ENCODE measurements at places on chromosomes 12 and 14.

DNA sequence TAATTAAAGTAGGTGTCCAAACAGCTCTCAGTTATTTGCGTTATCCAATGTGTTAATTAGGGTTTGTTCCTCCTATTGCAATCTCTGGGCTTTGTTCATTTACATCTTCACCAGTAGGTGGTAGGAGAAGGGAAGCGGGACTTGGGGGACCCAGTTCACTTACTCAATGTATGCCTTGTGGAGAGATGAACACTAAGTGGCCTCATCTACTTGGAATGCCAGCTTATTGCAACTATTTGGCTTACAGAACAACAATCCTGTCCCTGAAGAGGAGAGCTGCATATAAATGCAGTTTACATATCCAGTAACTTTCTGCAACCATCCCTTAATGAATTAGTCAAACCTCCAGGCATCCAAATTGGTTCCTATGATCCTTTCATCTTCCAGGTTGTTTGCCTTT lies 417.1 kb upstream of the CCDC196 start:
- DNase-seq = no peak

DNA sequence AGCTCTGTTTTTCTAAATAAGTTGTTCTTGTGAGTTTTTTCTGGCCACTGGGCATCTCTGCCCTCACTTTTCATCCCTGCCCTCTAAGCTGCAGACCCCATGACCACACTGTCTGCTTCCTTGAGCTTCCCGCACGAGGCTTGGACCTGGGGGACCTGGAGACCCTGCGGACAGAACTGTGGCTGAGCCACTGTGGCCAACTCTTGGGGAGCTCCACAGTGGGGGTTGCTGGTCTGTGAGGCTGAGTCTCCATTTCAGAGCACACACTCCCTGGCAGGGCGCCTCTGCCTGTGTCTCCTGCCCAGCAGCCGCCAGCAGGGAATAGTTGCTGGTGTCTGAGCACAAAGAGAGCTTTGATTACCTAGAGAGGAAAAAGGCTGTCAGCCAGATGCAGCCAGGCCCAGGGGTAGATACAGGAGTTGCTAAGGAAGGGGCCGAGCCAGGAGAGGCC lies 13.1 kb upstream of the RIN3 start:
- DNase-seq = no peak

GRCh38 chr14:76413962-76414600 lies 38.1 kb downstream of the ESRRB start:
- no peak for DNase-seq

DNA sequence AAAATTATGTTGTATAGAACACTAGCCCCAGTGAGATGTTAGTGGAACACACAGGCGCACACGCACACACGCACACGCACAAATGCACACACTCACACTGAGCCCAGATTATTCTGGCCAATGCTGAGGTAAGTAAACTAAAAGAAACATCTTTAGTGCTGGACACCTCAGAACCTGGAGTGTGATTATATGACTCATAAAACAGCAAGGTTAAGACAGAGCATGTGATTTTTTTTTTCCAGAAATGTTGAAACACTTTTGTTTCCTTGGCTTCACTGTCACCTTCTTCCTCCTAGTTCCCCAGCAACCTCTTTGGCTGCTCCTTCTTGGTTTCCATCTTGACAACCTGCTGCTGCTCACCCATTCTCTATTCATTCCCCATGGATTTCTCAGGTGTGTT lies 141.0 kb upstream of the ALG10B start:
- no peak for DNase-seq

GRCh38 chr12:126191031-126191891 lies 1126.0 kb downstream of the AACS start:
- no peak for DNase-seq

DNA sequence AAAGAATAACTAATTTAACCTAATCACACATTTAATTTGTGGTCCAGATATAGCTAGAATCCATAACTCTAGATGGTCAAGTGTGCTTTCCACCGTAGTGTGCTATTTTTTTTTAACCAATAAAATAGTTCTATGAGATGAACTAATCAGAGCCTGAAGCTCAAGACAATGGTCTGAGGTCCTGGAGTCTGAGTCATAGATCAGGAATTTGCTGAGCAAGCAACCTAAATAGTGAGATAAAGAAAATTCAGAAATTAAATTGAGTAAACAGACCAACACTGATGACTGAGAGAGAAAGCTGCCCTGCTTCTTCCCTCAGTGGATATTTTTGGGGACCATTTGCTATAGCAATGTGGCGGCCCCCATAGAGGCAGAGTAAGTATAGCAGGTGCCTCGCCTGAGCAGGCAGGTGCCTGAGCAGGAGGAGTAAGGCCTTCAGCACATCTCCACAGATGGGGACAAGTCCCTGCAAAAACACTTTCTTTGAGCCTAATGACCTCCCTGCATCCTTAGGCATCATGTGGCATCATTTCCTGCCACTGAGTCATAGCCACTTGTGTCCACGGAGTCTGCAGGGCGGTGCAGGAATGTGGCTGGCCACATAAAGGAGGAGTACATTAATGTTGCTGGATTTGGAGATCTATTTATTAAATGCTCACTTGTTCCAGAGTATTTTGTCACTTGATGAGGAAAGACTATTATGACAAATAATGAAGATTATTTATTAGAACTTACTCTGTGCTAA lies 13.9 kb upstream of the CLEC4E start:
- no peak for DNase-seq

GRCh38 chr14:101185946-101186345 lies 282.4 kb upstream of the RTL1 start:
- no peak for DNase-seq

DNA sequence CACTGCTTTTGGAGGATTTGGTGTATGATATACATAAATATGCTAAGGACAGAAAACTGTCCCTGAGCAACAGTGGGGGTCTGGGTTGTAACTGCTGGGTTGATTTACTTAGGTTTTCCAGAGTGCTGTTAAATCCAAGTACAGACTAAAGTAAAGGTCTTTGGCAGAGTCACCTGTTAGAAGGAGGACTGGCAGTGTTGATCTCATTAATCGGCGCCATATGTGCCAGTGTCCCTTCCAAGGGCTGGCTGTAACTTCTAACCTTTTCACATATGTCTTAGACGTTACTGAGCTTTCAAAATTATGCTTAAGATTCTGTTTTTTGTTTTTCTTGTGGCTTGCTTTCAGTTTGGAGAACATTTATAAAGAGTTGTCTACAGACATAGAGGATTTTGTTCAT lies 5.1 kb downstream of the UNG start:
- no peak for DNase-seq

- no peak for DNase-seq
Measured at GRCh38 chr14:100096656-100097055, 31.4 kb downstream of the EVL start.

DNA sequence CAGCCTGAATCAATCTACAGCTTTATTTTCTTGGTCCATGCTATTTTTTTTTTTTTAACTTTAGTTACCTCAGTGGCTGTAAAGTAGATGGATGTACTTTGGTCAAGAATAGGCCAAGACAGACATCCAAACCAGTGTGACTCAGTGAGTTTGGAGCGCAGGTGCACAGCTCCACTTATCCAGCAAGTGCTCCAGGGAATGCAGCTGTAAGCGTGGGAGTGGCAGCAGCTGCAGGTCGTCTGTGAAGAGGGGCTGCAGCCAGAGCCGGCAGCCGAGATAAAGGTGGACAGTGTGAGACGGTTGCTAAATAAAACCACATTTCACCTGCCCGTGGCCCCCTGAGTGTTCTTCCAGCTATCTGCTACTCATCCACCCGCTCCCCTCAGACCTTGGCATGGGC lies 1018.7 kb downstream of the AACS start:
- DNase-seq = no peak

DNA sequence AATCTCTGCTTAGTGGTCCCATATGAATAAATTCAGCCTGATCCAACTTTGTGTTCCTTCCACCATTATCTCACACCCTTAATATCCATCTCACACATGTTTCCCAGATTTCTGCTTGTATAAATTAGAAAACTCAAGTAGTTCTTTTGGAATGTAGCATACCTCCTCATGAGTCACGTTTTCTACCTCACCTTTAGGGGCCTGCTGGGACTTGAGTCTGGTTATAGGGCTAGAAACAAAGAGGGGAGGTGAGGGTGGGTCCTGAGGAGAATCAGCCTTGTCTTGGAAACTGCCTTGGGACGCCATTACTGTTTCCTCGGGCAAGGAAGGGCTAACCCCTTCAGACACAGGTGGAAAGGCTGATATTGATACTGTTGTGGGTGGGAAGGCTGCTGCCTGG lies 51.1 kb downstream of the EMP1 start:
- DNase-seq = no peak

- DNase-seq = no peak
Measured at GRCh38 chr12:108683906-108684556, 47.3 kb downstream of the CORO1C start.

- no peak for DNase-seq
Measured at GRCh38 chr14:104927901-104928300, 3.2 kb downstream of the PLD4 start.

DNA sequence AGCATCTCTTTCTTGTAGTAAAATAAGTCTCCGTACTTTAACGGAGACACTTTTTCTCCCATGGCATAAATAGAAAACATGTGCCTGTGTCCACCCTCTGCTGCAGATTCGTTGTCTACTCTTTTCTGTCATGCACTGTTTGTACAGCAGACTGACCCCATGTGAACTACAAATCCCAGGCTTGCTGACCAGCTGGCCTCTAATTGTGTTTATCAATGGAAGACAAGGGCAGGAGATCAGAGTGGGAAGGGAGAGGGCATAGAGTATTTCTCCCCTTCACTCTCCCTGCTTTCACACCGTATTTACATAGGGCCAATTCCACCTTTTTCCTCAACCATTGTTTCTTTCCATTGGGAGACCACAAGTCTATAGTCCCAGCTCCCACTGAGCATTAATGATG lies 31.0 kb upstream of the TMTC2 start:
- no peak for DNase-seq
